ENCODE measurements at places on chromosomes 7 and 10. TPM values are rescaled to one million over a fixed set of nuclear protein-coding genes. Genes with fewer than 3 reads are reported as not detected.

Gene NAPEPLD
- 5.2 TPM for total RNA-seq

Gene SFXN2
- total RNA-seq: 0.59 TPM

- no peak overlapping the region for H3K4me3 ChIP-seq
- no peaks in the 10 kb centered on the region for H3K27me3 ChIP-seq
- no peak overlapping the region for H3K27ac ChIP-seq
These were observed 235.2 kb upstream of the SP4 start for GRCh38 chr7:21192657-21193056.

- peak; percentile 65 for DNase-seq
- no peak overlapping the region for H3K4me3 ChIP-seq
- no peaks in the 10 kb centered on the region for H3K36me3 ChIP-seq
- H3K27me3 ChIP-seq: no peaks in the 10 kb centered on the region
- H3K4me1 ChIP-seq: no peaks in the 10 kb centered on the region
- H3K27ac ChIP-seq: no peak overlapping the region
These were observed 79.0 kb upstream of the PLXNA4 start for GRCh38 chr7:132655131-132655727.

DNA sequence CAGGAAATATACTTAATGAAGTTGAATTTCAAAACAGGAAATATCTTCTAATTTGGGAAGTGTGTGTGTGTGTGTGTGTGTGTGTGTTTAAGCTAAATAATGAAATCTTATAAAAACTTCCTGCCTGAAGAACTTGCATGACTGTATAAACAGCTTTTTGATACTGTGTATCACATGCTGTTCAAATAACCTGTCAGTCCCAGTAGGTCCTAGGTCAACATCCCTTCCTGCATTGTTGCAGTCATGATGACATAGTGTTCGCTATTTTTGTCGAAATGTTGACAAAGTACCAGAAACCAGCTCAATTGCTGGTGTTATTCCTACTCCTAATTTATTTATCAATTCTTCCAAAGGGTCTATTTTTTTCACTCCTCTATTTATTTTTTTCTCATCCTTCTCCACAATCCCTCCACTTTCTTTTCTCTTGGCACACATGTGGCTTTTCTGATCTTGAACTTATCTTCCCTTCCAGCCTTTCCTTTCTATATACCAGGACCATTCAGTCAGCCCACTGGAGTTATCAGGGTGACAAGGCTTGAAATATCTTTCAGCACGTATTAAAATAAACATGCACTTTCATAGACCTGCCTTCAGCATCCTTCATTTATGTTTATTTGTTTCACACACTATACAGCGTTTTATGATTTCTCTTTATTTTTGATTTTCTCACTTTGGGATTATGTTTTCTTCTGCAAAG, 115.8 kb downstream of the PLXDC2 start:
- no peak for DNase-seq
- H3K4me3 ChIP-seq: no peak overlapping the region

Measured in right atrium auricular region (tissue), 2 donors.